ENCODE measurements at places on chromosomes 6 and 20.
A peak's percentile ranks its signal among the peaks of the same experiment; 100 is the strongest.

DNA sequence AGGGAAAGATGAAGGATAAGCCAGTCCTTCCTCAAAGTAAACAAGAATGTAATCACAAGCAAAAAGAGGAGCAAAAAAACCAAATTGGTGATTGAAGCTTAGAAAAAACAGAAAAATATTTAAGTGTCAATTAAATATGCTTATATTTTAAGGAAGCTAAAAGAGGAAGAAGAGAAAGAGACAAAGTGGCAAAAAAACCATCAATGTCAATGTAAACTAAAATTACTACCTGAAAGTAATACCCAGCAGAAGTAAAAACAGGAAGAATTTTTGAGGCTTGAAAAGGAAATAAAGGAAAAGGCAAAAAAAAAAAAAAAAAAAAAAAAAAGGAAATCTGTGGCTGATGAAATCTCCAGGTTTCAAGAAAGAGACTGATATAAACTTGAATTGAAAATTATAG, 36.2 kb upstream of the OGFRL1 start:
- no peak for DNase-seq

GRCh38 chr20:44034965-44035635, 120.4 kb downstream of the TOX2 start:
- no peak for DNase-seq

DNA sequence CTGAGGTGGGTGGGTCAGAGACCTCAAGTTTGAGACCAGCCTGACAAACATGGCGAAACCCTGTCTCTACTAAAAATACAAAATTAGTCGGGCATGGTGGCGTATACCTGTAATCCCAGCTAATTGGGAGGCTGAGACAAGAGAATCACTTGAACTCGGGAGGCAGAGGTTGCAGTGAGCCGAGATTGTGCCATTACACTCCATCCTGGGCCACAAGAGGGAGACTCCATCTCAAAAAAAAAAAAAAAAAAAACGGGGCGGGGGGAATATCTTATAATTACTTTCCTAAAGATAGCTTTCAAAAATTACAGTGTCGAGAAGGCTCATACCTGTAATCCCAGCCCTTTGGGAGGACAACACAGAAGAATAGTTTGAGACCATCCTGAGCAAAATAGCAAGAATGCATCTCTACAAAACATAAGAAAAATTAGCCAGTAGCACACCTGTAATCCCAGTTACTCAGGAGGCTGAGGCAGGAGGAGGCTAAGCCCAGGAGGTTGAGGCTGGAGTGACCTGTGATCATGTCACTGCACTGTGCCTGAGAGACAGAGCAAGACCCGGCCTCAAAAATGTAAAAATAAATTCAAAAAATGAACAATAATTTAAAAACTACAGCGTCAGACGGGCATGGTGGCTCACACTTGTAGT, 25.8 kb downstream of the CBFA2T2 start:
- DNase-seq = no peak

GRCh38 chr20:40599987-40600386, 89.0 kb downstream of the MAFB start:
- no peak for DNase-seq

GRCh38 chr6:158439255-158439654, 120.6 kb upstream of the TMEM181 start:
- DNase-seq = no peak

- no peak for DNase-seq
Measured at GRCh38 chr6:153058291-153058690, 55.8 kb upstream of the MTRF1L start.

DNA sequence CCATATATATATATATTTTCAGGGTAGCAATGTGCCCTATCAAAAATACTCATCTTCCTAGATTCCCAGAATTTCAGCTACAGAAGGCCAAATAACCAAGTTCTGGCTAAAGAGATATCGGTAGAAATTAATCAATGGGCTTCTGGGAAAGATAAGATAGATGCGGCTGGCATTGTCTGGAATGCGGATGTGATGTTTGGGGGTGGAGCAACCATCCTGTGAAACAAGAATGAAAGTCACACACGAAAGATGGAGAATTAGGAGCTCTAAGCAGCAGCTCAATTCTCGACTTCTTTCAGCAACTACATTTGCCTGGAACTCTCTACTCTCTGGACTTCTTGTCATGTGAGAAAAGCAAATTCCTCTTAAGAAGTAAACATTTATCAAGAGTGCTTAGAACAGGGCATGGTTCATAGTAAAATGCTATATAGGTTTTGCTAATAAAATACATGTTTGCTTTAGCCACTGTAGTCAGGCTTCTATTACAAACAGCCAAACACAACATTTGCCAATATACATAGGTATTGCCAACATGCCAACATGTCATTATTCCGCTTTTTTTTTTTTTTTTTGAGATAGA, 90.8 kb downstream of the CLIC5 start:
- DNase-seq = no peak

- DNase-seq = no peak
Measured at GRCh38 chr20:32807706-32808105, 12.0 kb upstream of the MAPRE1 start.

DNA sequence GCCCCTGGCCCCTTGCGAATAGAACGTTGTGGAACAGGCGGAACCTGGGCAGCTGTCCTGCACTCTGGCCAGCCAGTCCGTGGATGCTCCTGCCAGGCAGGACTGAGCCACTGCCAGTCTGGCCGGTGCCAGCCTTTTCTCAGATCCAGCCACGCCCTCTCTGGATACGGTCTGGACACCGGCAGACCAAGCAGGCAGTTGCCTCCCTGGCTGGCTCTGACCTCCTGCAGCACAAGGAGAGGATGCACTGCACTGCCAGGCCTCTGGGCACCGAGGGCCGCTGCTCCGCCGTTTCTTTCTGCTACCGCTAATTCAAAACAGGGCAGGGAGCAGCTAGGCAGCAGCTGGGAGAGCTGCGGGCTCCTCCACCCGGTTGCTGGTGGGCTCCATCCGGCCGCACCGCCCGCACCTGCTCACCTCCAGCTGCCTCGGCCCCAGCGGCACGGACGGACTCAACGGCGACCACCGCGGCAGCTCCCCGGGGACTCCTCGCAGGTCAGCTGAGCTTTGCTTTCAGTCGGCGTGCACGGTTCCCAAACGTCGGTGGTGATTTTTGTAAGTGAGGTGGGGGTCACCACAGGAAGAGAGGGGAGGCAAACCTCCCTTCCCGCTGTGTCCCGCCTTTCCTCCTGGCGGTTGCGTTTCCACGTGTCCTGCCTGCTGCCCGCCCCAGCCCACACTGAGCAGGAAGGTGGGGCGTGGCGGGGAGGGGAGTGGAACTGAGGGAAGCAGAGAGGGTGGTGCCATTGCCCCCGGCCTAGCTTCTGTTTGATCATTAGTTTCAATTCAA, 30.3 kb upstream of the AFDN start:
- no peak for DNase-seq

- DNase-seq = no peak
Measured at GRCh38 chr6:82686719-82687118, 323.1 kb downstream of the TPBG start.

GRCh38 chr6:120431841-120432240, 902.4 kb downstream of the TBC1D32 start:
- no peak for DNase-seq

GRCh38 chr6:160386869-160387530, 38.8 kb downstream of the SLC22A3 start:
- DNase-seq = no peak

DNA sequence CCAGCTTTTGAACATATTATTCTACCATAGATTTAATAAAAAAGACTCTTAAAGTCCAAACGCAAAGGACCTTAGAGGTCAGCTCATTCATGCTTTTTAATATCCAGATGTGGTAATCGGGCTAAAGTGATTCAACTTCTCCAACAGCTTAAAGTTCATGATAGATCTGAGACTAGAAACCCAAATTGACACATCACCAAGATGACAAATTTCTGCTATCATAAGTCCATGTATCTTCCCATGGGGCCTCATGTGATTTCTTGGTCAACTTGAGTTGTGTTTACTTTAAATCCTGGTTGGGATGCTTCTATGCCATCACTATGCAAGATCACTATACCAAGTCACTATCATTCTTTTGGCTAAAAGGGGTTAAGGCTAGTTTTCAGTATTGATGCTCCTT, 56.0 kb downstream of the SLC24A3 start:
- DNase-seq = no peak

GRCh38 chr20:16283307-16283706, 289.9 kb downstream of the KIF16B start:
- no peak for DNase-seq

DNA sequence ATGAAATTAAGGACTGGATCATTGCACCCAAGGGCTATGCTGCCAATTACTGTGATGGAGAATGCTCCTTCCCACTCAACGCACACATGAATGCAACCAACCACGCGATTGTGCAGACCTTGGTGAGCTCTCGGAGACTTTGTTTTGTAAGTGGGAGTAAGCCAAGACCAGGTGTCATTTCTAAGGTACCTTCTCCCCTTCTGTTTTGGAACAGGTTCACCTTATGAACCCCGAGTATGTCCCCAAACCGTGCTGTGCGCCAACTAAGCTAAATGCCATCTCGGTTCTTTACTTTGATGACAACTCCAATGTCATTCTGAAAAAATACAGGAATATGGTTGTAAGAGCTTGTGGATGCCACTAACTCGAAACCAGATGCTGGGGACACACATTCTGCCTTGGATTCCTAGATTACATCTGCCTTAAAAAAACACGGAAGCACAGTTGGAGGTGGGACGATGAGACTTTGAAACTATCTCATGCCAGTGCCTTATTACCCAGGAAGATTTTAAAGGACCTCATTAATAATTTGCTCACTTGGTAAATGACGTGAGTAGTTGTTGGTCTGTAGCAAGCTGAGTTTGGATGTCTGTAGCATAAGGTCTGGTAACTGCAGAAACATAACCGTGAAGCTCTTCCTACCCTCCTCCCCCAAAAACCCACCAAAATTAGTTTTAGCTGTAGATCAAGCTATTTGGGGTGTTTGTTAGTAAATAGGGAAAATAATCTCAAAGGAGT, 30.4 kb downstream of the TXNDC5 start:
- DNase-seq = no peak

- DNase-seq = no peak
Measured at GRCh38 chr20:23139524-23139923, 53.4 kb upstream of the CD93 start.

DNA sequence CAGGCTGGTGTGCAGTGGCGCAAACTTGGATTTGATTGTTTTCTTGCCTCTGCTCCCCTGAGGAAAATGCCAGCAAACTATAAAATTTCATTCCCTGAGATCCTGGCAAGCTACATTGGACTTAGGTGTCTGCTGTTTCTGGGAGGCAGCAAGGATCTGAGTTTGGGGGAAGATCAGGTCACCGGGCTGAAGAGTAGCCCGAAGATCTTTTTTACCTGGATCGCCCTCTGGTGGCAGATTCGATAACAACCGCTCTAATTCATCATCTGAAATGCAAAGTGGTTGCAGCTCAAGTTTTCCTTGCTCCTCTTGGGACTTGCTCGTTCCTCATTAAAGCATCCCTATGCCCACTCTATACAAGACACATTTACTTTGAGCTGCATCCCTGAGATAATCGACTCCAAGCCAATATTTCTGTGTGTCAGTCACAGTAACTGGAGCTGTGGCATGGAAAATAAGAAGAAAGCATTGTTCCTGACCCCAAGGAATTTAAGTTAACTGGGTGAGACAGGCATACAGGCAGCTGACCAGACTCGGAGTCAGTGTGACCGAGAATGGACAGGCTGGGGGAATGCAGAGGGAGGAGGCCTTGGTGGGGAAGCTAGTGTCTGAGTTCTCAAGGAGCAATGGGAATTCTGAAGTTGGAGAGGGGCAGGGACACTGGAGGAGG, 131.8 kb upstream of the PROKR2 start:
- peak; percentile 15 for DNase-seq

GRCh38 chr20:34705397-34706301, 1.5 kb downstream of the TP53INP2 start:
- DNase-seq = no peak

- DNase-seq = no peak
Measured at GRCh38 chr6:169915769-169916550, 164.5 kb downstream of the ERMARD start.

DNA sequence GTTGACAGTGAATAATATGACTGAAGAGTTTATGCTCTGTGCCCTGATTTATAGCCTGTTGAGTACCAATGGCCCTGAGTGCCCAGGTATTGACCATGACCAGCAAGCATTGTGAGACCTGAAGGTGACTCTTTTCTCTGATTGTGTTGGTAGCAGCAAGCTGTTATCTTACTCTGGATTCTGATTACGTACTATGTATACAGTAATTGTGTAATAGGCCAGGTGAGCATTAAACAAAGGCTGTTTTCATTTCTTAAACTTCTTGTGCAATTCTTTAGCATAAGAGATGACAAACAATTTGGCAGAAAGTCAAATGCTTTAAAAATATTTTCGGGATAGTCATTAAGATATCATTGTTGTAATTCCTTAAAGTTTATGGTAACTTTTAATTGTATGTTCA, 111.7 kb upstream of the PTPRK start:
- DNase-seq = no peak

GRCh38 chr6:138229663-138230179, 11.4 kb upstream of the PBOV1 start:
- no peak for DNase-seq

DNA sequence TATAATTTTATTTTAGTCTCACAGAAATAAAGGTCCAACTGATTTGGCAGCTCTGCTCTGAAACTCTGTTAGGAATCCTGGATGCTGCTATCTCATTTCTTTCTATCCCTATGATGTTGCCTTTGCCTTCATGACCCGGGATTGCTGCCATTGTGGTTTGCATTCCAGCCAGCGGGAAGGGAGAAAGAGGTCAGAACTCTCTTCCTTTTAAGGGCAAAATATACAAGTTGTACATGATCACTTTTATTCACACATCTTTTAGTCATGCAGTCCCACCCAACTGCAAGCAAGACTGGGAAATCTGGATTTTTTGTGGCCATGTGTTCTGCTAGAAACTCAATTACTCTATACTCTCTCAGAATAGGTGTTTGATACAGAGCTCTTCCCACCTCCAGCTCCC, 263.1 kb upstream of the ZFP64 start:
- no peak for DNase-seq

GRCh38 chr6:1770968-1771723, 161.4 kb downstream of the FOXC1 start:
- no peak for DNase-seq

- no peak for DNase-seq
Measured at GRCh38 chr20:57633945-57634491, 13.8 kb upstream of the ZBP1 start.

- no peak for DNase-seq
Measured at GRCh38 chr6:63615590-63615989, 20.0 kb upstream of the PHF3 start.

- DNase-seq = no peak
Measured at GRCh38 chr6:139705284-139705683, 330.8 kb upstream of the CITED2 start.

GRCh38 chr20:61352346-61353260, 100.5 kb downstream of the CDH4 start:
- DNase-seq = no peak

DNA sequence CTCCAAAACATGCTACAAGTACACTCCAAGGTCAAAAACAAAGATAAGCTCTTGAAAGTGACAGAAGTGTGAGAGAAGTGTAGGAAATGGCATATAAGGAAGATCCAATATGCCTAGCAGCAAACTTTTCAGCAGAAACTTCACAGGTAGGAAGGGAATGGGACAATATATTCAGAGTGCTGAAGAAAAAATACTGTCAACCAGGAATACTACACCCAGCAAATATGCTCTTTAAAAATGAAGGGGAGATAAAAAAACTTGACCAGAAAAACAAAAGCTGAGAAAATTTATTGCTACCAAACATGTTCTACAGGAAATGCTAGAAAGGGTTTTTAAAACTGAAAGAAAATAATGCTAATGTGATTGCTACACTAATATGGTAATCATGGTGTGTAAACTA, 46.2 kb downstream of the THBS2 start:
- DNase-seq = no peak

- no peak for DNase-seq
Measured at GRCh38 chr6:164911873-164912580, 397.4 kb downstream of the C6orf118 start.

Measured in activated CD8-positive, alpha-beta memory T cell treated with anti-CD3 and anti-CD28 coated beads for 4 hours (primary cell).